ENCODE measurements at places on chromosomes 6 and 20. TPM values are rescaled to one million over a fixed set of nuclear protein-coding genes. Genes with fewer than 3 reads are reported as not detected.

GRCh38 chr6:87618531-87618930 is 28.6 kb downstream of the ORC3 start:
- DNase-seq, result no peak

Gene SERINC1
- 230 TPM for polyA plus RNA-seq

Gene RNF144B
- polyA plus RNA-seq, result 14.7 TPM

Gene MUCL3
- 0.07 TPM for polyA plus RNA-seq

Gene TFAP2C
- polyA plus RNA-seq, result 0.92 TPM

DNA sequence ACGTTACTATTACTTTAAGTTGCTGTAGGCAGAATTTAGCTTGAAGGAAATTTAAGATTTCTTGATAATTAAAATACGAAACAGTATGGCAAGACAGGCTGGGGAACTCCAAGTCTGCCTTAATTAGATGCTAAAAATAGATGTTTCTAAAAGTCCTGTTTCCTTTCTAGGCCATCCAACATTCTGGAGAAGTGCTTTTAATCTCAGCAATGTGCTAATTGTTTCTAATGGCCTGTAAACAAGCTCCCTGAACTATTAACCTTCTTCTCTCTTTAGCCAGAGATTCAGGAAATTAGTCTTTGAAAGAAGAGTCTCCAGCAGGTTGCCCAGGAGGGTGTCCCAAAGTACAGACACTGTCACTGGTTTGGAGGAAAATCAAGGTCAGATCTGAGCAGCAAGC is 677.3 kb upstream of the AGPAT4 start:
- no peak for DNase-seq

Gene BMP5
- polyA plus RNA-seq, result 3.2 TPM

DNA sequence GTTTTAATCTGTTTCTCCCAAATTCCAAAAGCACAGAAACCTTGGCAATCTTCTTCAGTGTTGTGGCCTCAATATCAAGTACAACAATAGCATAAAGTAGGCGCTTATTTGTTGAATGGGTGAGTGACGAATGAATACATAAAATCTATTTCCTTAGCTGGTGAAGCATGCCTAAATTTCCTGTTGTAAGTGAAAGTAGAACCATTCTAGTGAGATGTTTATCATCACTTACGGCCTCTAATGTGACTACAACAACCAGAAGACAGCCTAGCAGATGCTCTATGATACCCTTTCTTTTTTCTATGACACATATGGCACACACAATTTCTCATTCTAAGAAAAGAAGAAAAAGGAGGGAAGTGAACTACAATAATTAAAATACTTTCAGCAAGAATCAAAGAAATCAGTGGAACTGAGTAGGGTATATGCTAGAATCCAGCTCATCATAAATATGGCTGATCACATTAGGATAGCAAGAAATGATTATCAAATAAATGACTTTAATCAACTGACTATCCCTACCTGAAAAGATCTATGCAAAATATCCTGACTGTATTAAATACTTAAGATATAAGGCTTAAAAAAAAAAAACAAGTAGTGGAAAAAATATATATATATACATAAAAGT is 67.4 kb downstream of the BTBD9 start:
- DNase-seq, result no peak

DNA sequence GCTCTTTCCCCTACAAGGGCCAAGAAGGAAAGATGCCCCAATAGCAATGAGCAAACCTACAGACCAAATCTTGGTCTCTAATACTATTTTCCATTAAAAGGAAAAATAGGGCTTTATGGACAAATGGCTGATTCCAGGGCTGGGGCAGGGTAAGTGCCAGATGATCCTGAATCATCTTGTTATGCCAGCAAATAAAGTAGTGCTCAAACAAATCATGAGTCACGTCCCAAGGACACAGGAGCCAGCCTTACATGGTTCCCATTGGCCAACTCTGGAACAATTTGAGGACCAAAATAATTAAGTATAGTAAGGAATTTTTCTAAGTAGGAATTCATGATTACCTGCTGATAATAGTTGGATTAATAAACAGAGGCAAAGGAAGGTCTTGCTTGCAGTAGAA is 53.2 kb upstream of the NKX2-4 start:
- no peak for DNase-seq

- DNase-seq, result no peak
Observed at GRCh38 chr6:6801005-6801335, 212.4 kb downstream of the LY86 start.

DNA sequence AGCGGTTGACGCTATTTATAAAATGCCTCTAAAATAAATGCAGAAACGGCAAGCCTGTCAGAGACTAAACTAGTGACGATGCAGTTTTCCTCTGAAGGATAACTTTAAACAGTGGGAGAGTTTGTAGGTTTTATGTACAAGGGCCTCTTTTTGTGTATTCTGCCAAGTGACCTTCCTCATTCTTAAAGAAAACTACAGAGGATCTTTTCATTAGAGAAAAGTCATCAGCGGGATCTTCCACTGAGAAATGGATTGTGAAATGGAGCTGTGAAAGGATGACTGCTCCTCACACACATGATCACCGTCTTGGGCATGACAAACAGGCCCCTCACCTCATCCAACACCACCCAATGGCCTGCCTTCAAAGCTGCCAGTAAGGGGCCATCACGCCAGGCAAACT is 89.0 kb upstream of the LYRM2 start:
- DNase-seq, result no peak

- DNase-seq, result no peak
Observed at GRCh38 chr6:56699066-56699654, 56.5 kb upstream of the DST start.

DNA sequence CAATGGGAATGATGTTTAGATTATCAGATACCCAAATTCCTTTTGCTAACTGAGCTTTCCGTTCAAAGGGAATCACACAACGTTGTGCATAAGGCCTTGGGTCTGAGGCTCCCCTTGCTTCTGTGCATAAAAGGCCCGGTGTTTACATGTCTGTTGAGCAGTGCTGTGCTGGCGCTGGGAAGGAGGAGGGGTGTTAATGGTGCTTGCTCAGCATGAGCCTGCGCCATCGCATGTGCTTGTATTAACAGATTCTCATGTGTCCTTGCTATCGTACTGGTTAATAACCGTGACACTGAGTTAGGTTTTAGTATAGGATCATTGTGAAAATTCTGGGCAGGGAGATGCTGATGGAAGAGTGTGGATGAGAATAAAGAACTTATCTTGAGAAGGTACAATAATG is 62.3 kb upstream of the TRAF3IP2 start:
- no peak for DNase-seq
